HepG2 (cell line): ENCODE measurements at places on chromosomes 1 and 21. TPM values are rescaled to one million over a fixed set of nuclear protein-coding genes. Genes with fewer than 3 reads are reported as not detected.

Gene LIN28A
- total RNA-seq, result 0.04 TPM in 1 of 2 replicates, not detected in the other

Gene MPL
- not detected in 2 replicates for total RNA-seq

Gene NOL9
- total RNA-seq, result 20.2 and 24.7 TPM in 2 replicates

Gene PHLDA3
- 29.1 and 33.6 TPM in 2 replicates for total RNA-seq

- peak; percentile 53 for DNase-seq
These were observed 15.6 kb downstream of the RUNX3 start for GRCh38 chr1:24914226-24915069.

DNA sequence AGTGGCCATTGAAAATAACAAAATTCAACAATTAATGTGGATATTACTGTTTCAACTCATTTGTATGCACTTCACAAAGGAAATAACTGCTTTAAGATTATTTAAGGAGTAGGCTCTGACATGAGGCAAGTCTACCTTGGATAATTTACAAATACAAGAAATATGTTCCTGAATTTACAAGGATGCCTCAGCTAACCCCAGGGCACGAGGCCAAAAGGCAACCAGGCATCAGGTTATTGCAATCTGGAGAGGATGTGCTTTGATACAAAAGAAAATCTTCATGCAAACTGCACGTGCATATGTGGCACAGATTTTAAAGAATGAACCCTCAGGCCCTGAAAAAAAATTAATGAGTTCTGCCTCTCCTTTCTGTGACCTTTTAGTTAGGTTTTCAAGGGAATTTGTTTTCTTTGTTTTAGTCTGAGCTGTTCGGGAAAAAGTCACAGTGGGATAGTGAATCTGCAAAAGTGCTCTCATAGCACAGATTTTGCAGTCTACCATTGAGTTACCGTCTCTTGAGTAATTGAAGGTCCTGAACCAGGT lies 1304.2 kb upstream of the ADGRL4 start:
- no peak for DNase-seq

Gene TSEN15
- 35.8 and 44.3 TPM in 2 replicates for total RNA-seq

DNA sequence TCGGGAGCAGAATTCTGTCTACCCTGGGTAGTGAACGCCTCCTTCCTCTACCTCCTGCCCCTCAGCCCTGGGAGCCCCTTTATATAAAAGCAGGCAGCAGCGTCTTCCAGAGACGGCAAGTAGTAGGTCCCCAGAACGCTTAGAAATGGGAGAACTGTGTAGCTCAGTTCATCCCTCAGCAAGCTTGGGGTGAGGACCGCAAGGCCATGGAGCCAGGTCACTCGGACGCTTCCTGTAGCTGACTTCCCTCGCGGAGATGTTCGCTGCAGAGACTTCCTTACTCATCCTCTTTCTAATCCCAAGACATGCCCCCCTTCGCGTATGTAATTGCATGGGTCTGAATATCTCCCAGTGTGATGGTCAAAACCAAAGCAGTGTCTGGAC lies 141.4 kb upstream of the COA6 start:
- DNase-seq, result no peak

GRCh38 chr1:75980972-75981897 lies 49.0 kb upstream of the ASB17 start:
- no peak for DNase-seq

GRCh38 chr1:231612393-231613089 lies 14.0 kb upstream of the DISC1 start:
- no peak for DNase-seq

Gene SLC5A9
- 12.5 and 42.0 TPM in 2 replicates for total RNA-seq

- DNase-seq, result no peak
These were observed 3.8 kb downstream of the MXRA8 start for GRCh38 chr1:1354271-1355247.

Gene TNNI3K
- total RNA-seq, result not detected in 2 replicates

Gene FMN2
- not detected in 2 replicates for total RNA-seq

GRCh38 chr1:225965231-225965630 lies 24.2 kb upstream of the LEFTY2 start:
- no peak for DNase-seq

Gene UQCRHL
- total RNA-seq, result 2.3 and 4.0 TPM in 2 replicates

Gene TSPEAR
- total RNA-seq, result 0.07 and 0.18 TPM in 2 replicates

DNA sequence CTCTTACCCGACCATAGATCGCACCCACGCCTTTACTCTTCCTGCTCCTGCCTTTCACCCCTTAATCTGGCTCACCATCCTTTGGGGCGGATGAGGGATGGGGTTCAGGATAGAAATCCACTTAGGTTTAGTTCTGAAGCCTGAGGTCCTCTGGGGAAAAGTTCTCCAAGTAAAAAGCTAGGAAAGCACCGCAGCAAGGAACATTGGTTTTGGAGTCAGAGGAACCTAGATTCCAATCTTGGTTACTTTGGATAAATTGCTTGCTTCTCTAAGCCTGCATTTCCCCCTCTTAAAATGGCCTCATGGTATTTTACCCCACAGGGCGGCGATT lies 988 bp upstream of the ASAP3 start:
- no peak for DNase-seq

DNA sequence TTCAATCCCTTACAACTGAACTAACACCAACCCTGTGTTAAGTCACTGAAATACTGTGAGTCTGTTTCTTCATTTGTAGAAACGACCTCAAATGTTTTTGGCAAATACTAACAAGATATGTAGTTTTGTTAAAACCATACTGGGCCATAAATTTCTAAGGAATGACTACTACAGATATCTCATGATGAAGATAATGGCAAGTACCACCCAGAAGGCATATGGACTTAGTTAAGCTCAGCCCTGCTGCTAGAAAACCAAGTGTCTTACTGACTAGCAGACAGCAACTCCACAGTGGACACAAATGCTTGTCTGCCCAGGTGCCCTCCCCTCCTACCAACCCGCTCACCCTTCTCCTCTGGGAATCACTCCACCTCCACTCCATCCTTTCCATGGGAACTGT lies 44.5 kb upstream of the BMP8B start:
- no peak for DNase-seq

- DNase-seq, result peak; percentile 27
These were observed 83.5 kb downstream of the SYF2 start for GRCh38 chr1:25148673-25149300.
